Calu3 (cell line): ENCODE measurements at places on chromosomes 16 and 17. TPM values are rescaled to one million over a fixed set of nuclear protein-coding genes. Genes with fewer than 3 reads are reported as not detected.
A peak's percentile ranks its signal among the peaks of the same experiment; 100 is the strongest.

The SLFN14 gene
- not detected in 2 replicates for total RNA-seq

The LRRC46 gene
- 2.9 and 4.0 TPM in 2 replicates for total RNA-seq

- H3K4me1 ChIP-seq = no peaks in the 10 kb centered on the region
- H3K36me3 ChIP-seq = peaks cover 13% of the 10 kb centered on the region
- no peak overlapping the region for H3K27ac ChIP-seq
- no peak for DNase-seq
These were observed 84.1 kb downstream of the TBC1D16 start for GRCh38 chr17:79951361-79952264.

DNA sequence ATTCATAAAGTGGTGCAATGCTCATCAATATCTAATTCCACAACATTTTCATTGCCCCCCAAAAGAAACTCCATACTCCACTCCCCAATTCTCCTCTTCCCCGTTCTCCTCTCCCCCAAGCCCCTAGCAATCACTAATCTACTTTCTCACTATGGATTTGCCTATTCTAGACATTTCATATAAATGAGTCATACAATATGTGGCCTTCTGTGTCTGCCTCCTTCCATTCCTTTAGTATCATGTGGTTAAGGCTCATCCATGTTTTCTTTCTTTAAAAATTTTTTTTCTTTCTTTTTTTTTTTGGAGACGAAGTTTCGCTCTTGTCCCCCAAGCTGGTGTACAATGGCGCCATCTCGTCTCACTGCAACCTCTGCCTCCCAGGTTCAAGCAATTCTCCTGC is 56.3 kb upstream of the HAS3 start:
- peak overlapping the region; percentile 19 for H3K27ac ChIP-seq
- H3K36me3 ChIP-seq = no peaks in the 10 kb centered on the region
- DNase-seq = no peak
- H3K27me3 ChIP-seq = no peaks in the 10 kb centered on the region

- H3K4me1 ChIP-seq = no peaks in the 10 kb centered on the region
- H3K36me3 ChIP-seq = no peaks in the 10 kb centered on the region
- no peak for DNase-seq
These were observed 568.7 kb upstream of the HSBP1 start for GRCh38 chr16:83238949-83239691.
